Right renal cortex interstitium (tissue), 3 donors: ENCODE measurements at places on chromosomes 2 and 18.

GRCh38 chr2:105400138-105400540, 1.3 kb upstream of the FHL2 start:
- DNase-seq: no peak

- DNase-seq: no peak
Measured at GRCh38 chr2:131093696-131094462, 619 bp upstream of the FAM168B start.

DNA sequence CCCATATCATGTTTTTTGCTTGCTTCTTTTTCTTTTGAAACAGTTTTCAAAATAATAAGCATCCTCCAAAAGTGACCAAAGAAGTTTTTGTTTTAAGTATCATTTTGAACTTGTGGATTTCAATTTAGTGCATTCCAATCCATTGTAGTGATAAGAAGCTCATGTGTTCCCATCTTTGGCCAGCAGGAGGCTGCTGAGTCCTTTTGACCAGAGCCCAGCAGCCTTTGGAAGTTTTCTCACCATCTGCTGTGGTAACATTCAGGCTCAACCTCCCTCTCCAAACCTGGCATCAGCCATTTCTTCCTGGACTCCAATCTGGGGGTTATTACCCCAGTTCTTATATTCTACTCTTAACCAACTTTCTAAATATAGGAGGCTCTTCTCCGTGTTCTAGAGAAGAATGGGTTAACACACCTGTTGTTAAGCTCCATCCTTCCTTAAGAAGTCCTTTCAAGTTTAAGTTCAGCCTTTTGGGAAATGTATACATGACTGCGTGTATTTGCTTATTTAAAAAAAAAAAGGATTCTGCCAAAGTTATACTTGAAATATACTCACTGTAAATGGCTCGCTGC, 39.0 kb upstream of the MAL start:
- no peak for DNase-seq

- no peak for DNase-seq
Measured at GRCh38 chr2:176075481-176075880, 8.3 kb downstream of the EVX2 start.

GRCh38 chr2:180231015-180231414, 223.9 kb upstream of the CWC22 start:
- DNase-seq: no peak

DNA sequence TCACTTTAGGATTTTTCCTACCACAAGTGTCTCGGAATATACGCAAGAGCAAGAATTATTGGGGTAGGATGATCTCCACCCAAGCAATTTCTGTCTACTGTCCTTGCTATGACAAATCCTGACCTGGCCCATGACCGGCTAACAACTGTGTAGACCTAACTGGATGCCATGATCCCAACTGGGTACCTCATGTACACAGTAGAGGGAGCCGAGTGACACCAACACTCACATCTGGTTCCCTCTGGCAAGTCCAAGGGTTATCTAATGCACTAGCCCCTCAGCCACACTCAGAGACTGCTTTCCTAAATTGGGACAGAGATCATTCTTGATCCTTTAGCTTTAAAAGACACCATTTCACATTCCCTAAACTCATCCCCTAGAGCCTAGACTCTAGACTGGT, 60.7 kb upstream of the ZNF532 start:
- no peak for DNase-seq

DNA sequence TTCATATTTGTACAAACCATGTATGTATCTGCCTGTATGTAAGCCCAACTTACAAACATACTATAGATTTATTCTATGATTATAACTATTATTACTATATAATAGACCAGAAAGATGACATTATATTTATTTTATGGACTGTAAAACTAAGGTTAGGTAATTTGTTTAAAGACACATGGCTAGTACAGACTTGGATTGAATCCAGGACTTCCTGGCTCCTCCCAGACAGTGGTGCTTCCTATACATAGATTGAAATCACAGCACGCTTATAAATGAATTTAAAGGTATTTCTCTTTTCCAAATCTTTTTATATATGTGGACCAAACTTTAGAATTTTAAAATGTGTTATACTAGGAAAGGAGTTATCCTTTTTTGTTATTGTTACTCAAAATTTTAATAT, 151.6 kb upstream of the MYO3B start:
- DNase-seq: no peak

DNA sequence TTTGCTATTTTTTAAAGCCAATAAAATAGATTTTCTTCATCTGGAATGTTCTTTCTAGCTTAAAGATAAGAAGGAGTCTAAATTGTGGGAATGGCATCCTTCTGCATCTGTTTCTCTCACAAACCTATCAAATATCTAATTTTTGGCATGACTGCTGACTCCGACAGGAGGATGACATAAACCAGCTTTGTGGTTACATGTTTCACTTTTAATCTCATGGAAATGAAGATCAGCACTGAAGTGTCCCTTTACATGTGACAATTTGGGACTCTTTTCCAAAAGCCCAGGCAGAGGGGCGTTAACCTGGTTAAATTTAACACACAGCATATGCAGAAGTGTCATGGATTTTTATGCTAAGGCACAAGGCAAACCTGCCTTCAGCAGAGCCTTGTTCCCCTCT, 694.7 kb downstream of the ARHGAP15 start:
- DNase-seq: no peak

- no peak for DNase-seq
Measured at GRCh38 chr2:239464166-239465016, 63.6 kb upstream of the HDAC4 start.

GRCh38 chr2:64543008-64543697, 19.0 kb downstream of the AFTPH start:
- no peak for DNase-seq

DNA sequence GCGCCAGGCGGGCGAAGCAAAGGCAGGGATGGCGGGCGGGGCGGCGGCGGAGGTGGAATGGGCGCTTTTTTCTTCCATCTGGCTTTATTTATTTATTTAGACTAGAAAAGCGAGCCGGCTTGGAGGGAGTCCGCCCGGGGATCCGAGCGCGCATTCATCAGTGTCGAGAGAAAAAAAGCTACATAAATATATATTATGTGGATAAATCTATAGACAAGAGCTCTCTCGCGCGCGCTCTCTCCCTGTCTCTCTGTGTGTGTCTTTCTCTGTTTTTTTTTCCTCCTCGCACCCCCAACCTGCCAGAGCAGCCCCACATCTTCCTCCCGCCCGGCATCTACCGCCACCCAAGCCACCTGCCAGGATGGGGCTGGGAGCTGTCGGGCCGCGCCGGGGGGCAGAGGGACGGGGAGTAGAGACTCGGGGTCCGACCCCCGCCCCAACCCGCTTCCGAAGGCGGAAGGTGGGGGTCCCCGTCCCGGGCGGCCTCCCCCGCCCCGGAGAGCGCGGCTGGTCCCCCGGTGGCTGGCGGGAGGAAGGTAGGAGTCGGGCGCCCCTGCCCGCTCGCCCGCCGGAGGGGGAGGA, 972 bp upstream of the CELF4 start:
- no peak for DNase-seq

DNA sequence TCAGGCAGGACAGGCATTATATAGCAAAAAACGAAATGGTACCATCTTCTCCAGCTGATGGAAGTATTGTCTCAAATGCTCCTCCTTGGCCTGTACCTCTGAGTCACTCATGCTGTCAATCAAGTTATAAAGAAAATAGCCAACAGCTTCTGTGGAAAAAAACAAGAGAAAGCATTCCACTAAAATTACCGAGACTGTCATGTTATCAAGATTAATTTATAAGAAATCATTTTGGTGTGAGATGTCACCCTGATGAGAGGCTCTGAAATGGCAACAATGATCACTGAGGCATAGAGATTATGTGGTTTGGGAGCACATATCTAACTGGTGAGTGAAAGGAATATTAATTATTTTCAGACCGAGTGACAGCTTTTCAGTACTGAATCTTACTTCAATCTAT, 47.4 kb downstream of the LRPPRC start:
- no peak for DNase-seq

DNA sequence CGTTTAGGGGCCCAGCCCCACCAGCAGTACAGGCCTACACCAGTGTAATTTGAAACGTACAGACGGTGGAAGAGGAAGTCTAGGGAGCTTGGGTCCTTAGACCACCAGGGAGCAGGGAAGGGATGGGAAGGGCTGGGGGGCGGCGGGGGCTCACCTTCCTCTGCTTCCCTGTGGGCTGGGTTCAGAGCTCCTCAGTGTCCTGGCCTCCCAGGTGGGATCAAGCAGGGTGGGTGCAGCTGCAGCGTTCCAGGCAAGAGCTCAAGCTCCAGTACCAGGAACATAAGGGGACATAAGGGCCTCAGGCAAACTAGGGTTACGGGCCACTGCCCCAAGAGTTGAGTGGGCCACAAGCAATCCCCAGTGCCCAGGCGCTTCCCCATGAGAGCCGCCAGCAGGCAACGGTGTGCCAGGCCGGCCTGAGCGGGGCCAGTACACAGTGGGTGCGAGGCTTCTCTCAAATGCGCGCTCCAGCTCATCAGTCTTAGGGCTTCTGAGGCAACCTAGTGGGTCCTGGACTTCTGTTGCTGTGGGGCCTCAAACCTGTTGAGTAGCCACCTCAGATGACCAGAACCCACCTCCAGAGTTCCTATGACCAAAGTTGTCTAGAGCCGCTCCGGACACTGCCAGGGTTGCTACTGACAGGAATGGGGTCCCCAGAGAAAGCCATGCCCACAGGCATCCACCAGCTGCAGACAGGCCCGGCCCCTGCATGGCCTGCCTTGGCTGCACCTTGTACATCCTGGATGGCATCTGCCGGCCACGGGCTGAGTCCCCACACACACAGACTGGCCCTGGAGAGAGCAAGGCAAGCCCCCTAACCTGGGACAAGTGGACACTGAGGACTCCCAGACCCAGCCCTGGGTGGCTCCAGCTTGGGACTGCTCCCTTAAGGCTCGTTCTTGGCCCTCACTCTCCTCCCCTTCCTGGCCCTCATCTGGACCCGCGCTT, 5.2 kb downstream of the ANKRD23 start:
- no peak for DNase-seq

GRCh38 chr2:46232860-46233259, 64.3 kb upstream of the EPAS1 start:
- DNase-seq: no peak

DNA sequence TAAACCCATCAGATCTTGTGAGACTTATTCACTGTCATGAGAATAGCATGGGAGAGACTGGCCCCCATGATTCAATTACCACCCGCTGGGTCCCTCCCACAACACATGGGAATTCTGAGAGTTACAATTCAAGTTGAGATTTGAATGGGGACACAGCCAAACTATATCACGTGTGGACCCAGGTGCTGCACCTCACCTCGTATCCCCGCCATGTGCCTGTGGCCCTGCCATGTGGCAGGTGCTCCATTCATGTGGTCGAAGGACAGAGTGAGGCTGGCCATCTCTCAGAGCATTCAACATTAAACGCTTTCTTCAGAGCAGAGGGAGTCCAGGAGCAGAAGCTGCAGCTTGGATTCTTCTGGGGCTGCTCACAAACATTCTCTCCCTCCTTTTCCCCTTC, 32.3 kb downstream of the MROH2A start:
- no peak for DNase-seq

- no peak for DNase-seq
Measured at GRCh38 chr2:33391529-33392255, 84.8 kb upstream of the RASGRP3 start.

DNA sequence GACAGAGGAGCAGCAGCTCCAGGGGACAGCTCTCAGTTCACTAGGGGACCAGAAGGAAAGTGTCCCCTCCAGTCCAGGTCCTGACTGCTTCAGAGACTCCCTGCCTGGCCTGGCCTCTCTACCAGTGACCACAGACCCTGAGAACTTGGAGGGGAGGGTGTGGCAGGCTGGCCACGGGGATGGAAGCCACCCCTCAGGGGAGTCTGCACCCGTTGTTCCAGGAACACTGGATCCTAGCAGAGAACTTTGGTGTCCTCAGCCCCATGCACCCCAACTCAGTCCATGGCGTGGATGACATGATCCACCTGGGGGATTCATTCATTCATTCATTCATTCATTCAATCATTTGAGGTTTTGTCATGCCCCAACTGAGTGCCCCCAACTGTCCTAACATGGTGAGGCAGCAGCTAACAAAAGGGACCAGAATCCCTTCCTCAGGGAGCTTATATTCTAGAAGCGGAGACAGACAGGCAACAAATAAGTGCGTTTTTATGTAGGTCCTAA, 31.9 kb downstream of the MYO7B start:
- DNase-seq: no peak

DNA sequence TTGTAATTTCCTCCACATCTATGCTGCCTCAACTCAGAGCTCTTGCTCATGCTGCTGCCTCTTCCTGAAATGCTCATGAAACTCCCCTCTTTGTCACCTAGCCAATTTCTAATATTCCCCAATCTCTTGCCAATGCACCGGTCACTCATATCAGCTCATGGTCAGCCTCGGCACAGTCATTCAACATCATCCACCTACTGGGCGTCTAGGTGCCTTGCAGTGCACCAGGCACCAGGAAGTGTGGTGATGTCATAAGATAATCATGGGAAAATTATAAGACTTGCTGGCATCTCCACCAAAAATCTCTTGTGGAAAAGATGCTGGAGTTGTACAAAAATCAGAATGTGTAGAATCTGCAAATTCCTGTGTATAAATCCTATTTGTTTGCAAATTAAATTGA, 52.6 kb upstream of the RAB27B start:
- DNase-seq: no peak

- DNase-seq: no peak
Measured at GRCh38 chr2:8566155-8566670, 115.6 kb upstream of the ID2 start.

DNA sequence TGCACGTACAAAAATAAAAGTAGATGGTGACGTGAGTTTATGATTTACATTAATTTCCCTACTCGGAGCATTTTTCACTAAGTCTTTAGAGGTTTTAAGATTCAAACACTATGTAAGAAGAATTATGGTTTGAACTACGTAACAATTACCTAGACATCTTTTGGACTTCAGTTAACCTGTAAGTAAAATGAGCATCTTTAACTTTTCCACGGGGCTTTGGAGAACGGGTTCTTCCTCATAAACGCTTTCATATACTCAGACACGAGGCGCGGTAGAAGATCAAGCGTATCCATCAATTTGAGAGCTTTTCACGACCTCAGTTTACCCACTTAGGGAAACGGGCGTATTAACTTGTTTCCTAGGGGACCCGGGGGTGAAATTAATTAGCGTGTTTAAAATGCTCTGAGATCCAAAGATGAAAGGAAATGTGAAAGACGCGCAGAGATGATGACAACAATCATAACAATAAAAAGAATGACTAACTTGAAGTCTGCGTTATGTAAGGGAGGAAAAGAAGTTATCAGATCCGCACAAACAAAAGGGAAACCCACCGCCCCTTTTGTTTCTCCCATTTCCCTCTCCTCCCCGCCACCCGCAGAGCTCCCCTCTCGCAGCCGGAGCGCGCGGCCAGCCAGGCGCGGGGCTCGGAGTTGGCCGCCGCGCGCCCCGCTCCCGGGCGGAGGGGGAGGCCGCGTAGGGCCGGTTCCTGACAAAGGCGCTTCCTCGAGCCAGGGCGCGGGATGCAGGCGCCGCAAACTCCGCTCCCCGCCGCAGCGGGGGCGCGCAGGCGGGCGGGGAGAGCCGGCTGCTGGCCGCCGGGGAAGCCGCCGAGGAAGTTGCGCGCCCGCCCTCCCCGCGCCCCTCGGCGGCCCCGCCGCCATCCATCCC, 807 bp downstream of the PELI1 start:
- DNase-seq: no peak

- DNase-seq: no peak
Measured at GRCh38 chr2:168603439-168603961, 147.4 kb downstream of the CERS6 start.

GRCh38 chr2:219254590-219255201, 978 bp upstream of the TUBA4A start:
- no peak for DNase-seq
